ENCODE measurements at places on chromosomes 6 and 20.

- no peaks in the 10 kb centered on the region for H3K4me1 ChIP-seq
- H3K36me3 ChIP-seq: no peaks in the 10 kb centered on the region
- no peak for DNase-seq
- H3K27ac ChIP-seq: no peak overlapping the region
- H3K27me3 ChIP-seq: no peaks in the 10 kb centered on the region
These were observed 1269.6 kb upstream of the CITED2 start for GRCh38 chr6:140644017-140644416.

DNA sequence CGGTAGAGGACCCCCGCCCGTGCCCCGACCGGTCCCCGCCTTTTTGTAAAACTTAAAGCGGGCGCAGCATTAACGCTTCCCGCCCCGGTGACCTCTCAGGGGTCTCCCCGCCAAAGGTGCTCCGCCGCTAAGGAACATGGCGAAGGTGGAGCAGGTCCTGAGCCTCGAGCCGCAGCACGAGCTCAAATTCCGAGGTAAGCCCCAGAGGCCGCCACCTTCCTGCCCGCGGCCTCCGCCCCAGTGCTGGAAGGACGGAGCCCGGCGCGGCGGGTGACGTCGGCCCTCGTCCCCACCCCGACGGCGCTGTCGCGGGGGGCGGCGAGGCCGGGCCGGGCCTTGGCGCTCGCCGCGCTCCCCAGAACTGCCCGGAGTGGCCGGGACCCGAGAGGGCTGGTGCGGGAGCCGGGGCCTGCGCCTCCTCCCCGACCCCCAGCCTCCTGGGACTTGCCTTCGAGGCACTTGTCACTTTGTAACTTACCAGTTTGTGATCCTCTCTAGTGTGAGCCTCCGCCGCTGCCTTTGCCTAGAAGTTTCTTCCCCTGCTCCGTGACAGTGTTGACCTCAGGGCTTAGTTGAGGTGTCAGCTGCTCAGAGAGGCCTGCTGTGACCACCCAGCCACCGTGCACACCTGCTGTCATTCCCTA is 417 bp downstream of the VAPB start:
- H3K4me1 ChIP-seq: peaks cover 7% of the 10 kb centered on the region
- no peaks in the 10 kb centered on the region for H3K36me3 ChIP-seq
- no peaks in the 10 kb centered on the region for H3K27me3 ChIP-seq
- DNase-seq: peak; percentile 51
- peak overlapping the region; percentile 76 for H3K27ac ChIP-seq
- peak overlapping the region; percentile 84 for H3K4me3 ChIP-seq

DNA sequence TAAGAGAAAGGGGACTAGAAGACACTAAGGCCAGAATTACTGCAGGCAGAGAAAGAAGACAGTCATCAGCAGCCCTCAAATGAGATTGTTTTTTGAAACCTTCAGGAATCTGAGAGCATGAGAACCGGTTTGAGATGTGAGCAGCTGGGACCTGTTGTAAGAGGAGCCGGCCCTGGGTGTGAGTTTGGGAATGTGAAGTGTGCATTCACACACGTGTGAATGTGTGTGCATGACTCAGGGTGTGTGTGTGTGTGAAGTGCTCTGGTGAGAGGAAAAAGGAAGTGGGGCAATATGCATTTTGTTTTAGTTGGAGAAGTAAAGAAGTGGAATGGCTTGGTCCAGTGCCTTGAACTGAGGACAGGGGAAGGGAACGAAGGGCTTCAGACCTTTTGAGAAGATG is 4.3 kb downstream of the SCUBE3 start:
- no peak overlapping the region for H3K4me3 ChIP-seq
- peaks cover 18% of the 10 kb centered on the region for H3K27me3 ChIP-seq
- no peak overlapping the region for H3K27ac ChIP-seq
- no peaks in the 10 kb centered on the region for H3K36me3 ChIP-seq
- DNase-seq: no peak
- 0 out of 2 replicates have a peak, but pooled peaks cover 2% of the 10 kb centered on the region for H3K4me1 ChIP-seq

- no peak for DNase-seq
- no peaks in the 10 kb centered on the region for H3K4me1 ChIP-seq
- H3K27ac ChIP-seq: no peak overlapping the region
- no peak overlapping the region for H3K4me3 ChIP-seq
- H3K27me3 ChIP-seq: no peaks in the 10 kb centered on the region
- no peaks in the 10 kb centered on the region for H3K36me3 ChIP-seq
These were observed 96.6 kb upstream of the INSM1 start for GRCh38 chr20:20271271-20271670.

- no peaks in the 10 kb centered on the region for H3K36me3 ChIP-seq
- H3K27me3 ChIP-seq: no peaks in the 10 kb centered on the region
- DNase-seq: no peak
- H3K4me3 ChIP-seq: no peak overlapping the region
- no peaks in the 10 kb centered on the region for H3K4me1 ChIP-seq
These were observed 119.5 kb downstream of the SCAF8 start for GRCh38 chr6:154852687-154853086.

- no peak for DNase-seq
- H3K36me3 ChIP-seq: no peaks in the 10 kb centered on the region
- H3K4me1 ChIP-seq: no peaks in the 10 kb centered on the region
- H3K27me3 ChIP-seq: peaks cover 98% of the 10 kb centered on the region
These were observed 17.1 kb upstream of the NTSR1 start for GRCh38 chr20:62691487-62691886.

GRCh38 chr6:73942592-73943186 is 246.7 kb downstream of the CD109 start:
- H3K4me1 ChIP-seq: no peaks in the 10 kb centered on the region
- no peak overlapping the region for H3K4me3 ChIP-seq
- no peaks in the 10 kb centered on the region for H3K36me3 ChIP-seq
- no peak overlapping the region for H3K27ac ChIP-seq
- no peaks in the 10 kb centered on the region for H3K27me3 ChIP-seq

DNA sequence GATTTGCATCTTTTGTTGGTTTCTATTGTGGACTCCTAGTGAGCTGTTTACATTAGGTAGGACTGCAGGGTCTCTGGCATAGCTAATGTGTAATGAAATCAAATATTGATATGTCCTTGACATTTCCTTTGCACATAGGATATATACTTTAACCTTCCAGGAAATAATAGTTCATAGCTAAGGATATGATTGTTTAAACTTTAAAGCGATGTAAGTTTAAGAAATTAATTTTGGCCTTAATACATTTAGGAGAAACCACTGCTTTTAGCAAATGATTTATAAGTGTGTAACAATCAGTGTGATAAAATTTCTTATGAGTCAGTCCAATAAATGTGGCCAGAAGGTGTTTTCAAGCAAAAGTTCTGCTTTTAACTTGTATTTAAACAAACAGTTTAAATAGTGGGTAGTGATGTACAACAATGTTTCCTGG is 171.8 kb downstream of the HS3ST5 start:
- DNase-seq: no peak
- H3K27ac ChIP-seq: no peak overlapping the region
- no peaks in the 10 kb centered on the region for H3K27me3 ChIP-seq

- H3K27me3 ChIP-seq: no peaks in the 10 kb centered on the region
- H3K4me1 ChIP-seq: no peaks in the 10 kb centered on the region
- H3K4me3 ChIP-seq: no peak overlapping the region
- no peaks in the 10 kb centered on the region for H3K36me3 ChIP-seq
- DNase-seq: no peak
- no peak overlapping the region for H3K27ac ChIP-seq
These were observed 131.4 kb upstream of the EPHA7 start for GRCh38 chr6:93550551-93551276.

GRCh38 chr20:24494460-24494920 is 25.1 kb downstream of the SYNDIG1 start:
- H3K27me3 ChIP-seq: no peaks in the 10 kb centered on the region
- no peak overlapping the region for H3K27ac ChIP-seq
- H3K4me1 ChIP-seq: peaks cover 7% of the 10 kb centered on the region
- no peak for DNase-seq
- H3K4me3 ChIP-seq: no peak overlapping the region
- no peaks in the 10 kb centered on the region for H3K36me3 ChIP-seq

GRCh38 chr6:37501632-37502491 is 2.2 kb upstream of the CCDC167 start:
- H3K36me3 ChIP-seq: no peaks in the 10 kb centered on the region
- no peak overlapping the region for H3K27ac ChIP-seq
- H3K4me1 ChIP-seq: peaks cover 5% of the 10 kb centered on the region
- no peak for DNase-seq

DNA sequence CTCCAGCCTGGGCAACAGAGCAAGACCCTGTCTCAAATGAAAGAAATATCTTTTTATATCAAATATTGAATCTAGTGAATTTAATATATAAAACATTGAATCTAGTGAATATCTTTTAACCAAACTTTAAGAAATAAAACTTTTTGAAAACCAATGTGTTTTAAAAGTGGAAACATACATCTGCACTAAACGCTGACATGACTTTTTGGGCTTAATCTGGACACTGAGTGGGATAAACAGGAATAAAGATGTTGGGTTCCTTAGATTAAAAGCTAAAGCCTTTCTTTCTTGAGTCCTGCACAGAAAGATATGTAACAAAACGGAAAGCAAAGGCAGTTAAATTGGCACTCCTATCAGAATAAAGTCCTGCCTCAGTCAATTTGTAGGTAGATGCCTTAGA is 190.2 kb downstream of the ARHGAP18 start:
- H3K4me3 ChIP-seq: no peak overlapping the region
- no peaks in the 10 kb centered on the region for H3K27me3 ChIP-seq
- no peaks in the 10 kb centered on the region for H3K36me3 ChIP-seq

DNA sequence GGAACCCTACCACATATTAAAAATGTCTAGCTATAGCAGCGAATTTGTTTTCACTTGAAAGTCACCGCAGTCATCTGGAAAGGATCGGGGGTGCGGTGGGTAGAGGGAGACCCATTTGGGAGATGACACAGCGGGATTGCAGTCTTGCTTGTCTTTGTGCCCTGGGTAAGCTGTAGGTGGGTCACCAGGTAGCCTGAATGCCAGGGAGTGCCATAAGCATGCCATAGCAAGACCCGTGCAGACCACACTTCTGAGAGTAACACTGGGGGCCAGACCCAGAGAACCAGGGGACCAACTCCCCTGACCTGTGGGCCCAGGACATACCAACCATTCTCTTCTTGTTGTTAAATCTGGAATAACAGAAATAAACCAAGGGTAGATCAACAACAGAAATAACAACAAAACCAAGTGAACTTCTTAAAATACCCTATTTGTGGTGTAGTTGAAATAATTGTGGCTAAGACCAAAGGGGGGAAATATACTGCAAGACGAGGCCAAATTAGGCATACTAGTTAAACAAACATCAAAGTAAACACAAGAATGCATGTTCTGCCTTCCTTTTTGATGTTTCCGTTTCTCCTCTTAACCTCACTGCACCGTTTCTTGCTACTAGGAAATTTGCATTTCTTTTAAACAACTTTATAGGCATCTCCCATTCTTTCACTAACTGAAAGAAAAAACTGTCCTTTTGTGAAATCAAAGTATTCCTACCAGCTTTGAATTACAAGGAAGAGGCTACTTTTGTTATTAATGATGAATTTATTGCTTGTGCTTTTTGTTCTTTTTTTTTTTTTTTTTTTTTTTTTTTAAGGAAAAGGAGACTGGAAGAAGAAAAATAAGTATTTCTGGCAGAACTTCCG is 128.2 kb downstream of the SASH1 start:
- no peak overlapping the region for H3K4me3 ChIP-seq
- H3K4me1 ChIP-seq: no peaks in the 10 kb centered on the region
- H3K36me3 ChIP-seq: no peaks in the 10 kb centered on the region

- DNase-seq: no peak
- no peaks in the 10 kb centered on the region for H3K27me3 ChIP-seq
- H3K27ac ChIP-seq: no peak overlapping the region
- no peaks in the 10 kb centered on the region for H3K36me3 ChIP-seq
- no peak overlapping the region for H3K4me3 ChIP-seq
- no peaks in the 10 kb centered on the region for H3K4me1 ChIP-seq
These were observed 27.1 kb upstream of the PPP1R14C start for GRCh38 chr6:150115769-150116168.

DNA sequence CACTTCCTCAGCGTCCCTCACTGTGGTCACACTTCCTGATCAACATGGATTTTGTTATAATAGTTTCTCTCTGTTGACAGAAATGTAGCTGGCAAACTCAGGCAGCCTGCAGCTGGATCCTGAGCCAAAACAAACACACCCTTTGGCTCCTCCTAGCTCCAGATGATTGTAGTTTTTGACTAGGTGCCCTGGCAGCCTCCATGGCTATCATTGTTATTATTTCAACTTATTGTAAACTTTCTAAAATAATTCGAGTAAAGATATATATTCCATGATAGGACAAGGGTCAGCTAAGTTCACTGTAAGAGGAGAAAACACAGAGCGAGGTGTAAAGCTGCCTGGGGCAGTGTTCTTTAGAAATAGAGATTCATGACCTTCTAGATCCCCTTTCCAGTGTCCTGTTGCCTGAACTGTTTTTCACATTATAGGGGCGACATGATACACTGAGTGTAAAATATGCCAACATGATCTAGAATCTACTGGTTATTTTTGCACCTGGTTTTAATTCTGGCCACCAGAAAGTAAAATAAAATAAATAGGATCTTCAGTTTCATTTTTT is 98.2 kb upstream of the HDGFL1 start:
- H3K4me3 ChIP-seq: no peak overlapping the region
- H3K36me3 ChIP-seq: no peaks in the 10 kb centered on the region
- H3K4me1 ChIP-seq: no peaks in the 10 kb centered on the region
- no peak overlapping the region for H3K27ac ChIP-seq

GRCh38 chr6:159107451-159108260 is 61.5 kb upstream of the FNDC1 start:
- no peaks in the 10 kb centered on the region for H3K27me3 ChIP-seq
- H3K4me1 ChIP-seq: peaks cover 13% of the 10 kb centered on the region
- peak overlapping the region; percentile 40 for H3K4me3 ChIP-seq
- no peaks in the 10 kb centered on the region for H3K36me3 ChIP-seq
- peak; percentile 51 for DNase-seq

DNA sequence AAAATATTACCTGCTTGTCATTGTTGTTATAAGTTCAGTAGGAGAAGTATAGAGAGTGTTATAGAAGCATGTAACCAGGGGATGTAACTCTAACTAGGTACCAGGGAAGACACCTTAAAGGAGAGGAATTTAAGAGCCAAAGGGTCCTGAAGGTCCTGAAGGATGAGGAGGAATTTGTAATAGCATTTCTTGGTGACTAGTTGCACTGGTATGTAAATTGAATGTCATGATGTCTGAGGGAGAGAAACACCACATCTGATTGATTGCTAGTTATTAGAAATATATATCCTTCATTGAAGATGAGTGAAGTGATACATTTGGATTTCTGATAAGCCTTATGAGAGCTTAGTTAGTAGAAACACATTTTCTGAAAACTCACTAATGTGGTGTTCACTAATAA is 643.8 kb downstream of the RFPL4B start:
- H3K36me3 ChIP-seq: no peaks in the 10 kb centered on the region
- no peaks in the 10 kb centered on the region for H3K4me1 ChIP-seq
- H3K4me3 ChIP-seq: no peak overlapping the region
- no peaks in the 10 kb centered on the region for H3K27me3 ChIP-seq

All from MM.1S (cell line).